ENCODE measurements at places on chromosomes 13 and 19.

DNA sequence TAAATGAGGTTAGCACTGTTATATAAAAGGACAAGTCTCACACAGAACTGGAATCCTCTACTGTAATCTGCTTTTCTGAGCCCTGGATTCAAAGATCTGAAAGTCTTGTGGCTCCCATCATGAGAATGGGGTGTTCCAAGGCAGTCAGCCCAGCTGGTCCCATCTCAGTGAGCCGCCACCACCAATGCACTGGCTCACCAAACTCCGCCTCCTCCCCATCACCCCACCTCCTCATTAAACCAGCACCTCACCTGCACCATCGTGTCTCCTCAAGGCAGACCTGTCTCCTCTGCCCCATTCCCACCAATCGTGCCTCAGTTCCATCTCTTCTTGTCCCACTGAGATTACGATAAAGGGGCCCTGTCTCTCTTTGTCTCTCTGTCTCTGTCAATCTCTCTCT, 166.7 kb downstream of the USP12 start:
- no peak for DNase-seq

GRCh38 chr19:58042495-58043340, 8.9 kb downstream of the ZSCAN1 start:
- no peak for DNase-seq

DNA sequence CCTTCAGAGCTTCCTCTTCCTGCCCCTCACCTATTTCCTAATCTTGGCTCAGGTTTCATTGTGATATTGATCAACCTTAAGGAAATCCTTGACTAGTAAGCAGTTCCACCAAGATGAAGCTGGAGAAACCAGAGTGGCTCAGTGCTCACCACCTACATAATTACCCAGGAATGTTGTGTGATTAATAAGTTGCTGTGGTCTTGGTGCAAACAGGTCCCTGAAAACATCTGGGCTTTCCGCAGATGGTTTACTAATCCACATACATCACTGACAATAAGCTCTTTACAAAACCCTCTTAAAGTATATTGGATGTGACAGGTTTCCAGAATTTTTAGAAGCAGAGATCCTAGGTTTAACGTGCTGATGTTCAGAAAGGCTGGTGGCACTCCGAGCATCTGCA, 8.6 kb upstream of the SERP2 start:
- DNase-seq: peak; percentile 65

GRCh38 chr19:48900477-48901406, 630 bp downstream of the NUCB1 start:
- DNase-seq: peak; percentile 65

DNA sequence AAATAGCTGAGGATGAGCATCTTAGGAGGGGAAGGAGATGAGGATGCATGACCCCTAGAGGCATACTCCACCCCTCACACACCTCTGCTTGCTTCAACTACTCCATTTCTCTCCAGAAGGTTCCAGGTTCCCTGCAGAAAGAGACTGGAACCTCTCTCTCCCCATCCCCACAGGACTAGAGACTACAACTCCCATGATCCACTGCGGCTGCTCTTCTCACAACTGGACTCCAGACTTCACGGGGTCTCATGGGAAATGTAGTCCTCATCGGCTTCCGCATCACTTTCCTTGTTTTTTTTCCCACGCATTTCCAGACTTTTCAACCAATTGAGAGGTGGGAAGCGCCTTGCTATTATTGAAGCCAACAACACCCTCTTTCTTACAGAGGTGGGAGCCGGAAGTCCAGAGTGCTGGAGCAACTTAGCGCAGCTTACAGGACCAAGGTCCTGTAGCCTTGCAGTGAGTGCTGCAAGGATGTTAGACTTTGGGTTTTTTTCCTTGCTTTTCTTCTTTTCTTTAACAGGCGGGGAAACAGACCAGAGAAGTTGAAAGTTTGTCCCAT, 13.9 kb upstream of the CACNG6 start:
- peak; percentile 93 for DNase-seq

GRCh38 chr13:80235166-80235966, 105.6 kb downstream of the SPRY2 start:
- DNase-seq: peak; percentile 13

GRCh38 chr13:80131204-80131603, 209.7 kb downstream of the SPRY2 start:
- peak; percentile 80 for DNase-seq

DNA sequence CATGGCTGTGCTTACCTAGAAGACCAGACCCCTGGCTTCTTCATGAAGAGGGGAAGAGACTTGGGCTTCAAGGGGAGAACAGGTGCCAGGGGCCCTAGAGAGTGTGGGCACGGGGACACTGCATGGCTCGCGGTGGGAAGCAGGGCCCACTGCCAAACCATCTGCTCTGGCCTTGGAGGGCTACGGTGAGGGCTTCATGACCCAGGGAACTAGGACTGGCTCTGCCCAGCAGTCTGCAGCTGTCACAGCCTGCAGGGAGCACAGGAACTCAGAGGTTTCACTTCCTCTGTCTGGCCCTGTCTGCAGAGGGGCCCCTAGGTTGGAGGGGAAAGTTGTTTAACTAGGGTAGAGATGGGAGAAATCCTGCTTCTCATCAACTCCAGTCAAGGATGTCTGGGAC, 4.3 kb downstream of the ERCC1 start:
- DNase-seq: no peak

DNA sequence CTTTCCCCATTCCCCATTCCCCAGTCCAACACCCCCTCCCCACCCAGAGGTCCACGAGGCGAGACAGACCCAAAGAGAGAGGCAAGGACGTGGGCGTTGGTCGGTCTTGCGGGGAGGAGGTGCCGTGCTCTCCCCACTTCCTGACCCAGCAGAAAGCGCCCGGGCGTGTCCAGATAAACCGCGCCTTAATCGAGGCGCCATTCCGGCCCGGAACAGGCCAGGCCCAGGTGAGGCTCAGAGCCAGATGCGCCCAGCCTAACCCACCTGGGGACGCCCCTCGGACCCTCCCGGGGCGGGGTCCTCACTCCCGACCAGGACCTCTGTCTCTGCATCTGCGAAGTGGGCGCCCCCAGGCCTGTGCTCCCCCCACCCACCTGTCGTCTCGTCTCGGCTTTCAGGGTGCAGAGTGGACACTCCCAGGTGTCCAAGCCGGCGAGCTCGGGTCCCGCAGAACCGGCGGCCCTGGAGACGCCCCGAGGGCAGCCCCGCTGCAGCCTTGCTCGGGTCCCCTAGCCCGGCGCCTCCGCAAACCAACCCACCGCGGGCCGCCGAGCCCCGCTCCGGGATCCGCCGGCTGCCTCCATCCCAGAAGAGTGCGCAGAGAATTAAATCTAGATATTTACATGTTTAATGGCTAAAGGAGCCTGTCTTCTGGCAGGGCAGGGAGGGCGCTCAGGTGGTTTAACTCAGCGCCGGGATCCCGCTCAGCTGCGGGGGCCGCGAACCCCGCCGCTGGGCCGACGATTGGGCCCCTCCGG, 5.0 kb upstream of the ONECUT3 start:
- no peak for DNase-seq

- DNase-seq: peak; percentile 30
Measured at GRCh38 chr19:58518256-58519086, 1.1 kb downstream of the ZBTB45 start.

GRCh38 chr13:60944016-60944415, 471.6 kb downstream of the PCDH20 start:
- DNase-seq: no peak

GRCh38 chr13:50326811-50327210, 311.6 kb downstream of the KCNRG start:
- peak; percentile 21 for DNase-seq

- peak; percentile 6 for DNase-seq
Measured at GRCh38 chr13:60267498-60268202, 103.9 kb upstream of the DIAPH3 start.

DNA sequence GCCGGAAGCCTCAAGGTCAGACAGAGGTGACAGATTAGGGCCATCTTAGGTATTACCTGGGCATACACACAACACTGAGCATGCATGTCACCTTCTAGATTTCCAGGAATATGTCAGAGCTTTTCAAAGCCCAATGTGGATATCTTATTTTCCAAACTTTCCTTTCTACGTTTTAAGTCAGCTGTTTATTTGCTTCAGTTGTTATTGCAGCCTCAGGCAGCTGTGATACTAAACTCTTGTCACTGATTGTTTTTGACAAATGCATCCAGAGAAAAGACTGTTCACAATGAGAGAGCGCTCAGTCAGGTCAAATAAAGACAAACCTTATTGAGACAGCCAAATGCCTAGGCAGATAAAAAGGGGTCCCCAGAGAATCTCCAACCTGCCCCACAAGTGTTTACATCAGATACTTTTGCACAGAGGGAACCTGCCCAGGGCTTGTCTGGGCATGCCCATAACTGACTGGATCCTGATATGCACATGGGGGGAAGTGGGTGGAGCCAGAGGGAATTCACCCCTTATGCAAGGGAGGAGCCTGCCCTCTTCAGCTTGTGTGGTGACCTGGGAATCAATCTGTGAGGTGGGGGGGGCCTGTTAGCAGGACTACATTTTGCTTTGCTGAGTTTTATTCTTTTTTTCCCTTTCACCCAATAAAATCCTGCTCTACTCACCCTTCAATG, 28.5 kb downstream of the MED4 start:
- DNase-seq: peak; percentile 10

- no peak for DNase-seq
Measured at GRCh38 chr13:85095418-85096272, 703.6 kb downstream of the SLITRK6 start.

DNA sequence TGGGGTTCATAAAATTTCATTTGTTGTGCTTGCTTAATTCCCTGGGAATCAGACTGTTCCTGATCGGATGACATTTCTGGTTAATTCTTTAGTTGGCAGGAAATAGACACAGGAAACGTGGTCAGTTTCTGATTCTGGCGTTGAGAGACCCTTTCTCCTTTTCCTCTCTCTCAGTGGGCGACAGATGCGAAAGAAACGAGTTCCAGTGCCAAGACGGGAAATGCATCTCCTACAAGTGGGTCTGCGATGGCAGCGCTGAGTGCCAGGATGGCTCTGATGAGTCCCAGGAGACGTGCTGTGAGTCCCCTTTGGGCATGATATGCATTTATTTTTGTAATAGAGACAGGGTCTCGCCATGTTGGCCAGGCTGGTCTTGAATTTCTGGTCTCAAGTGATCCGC, 10.8 kb downstream of the LDLR start:
- DNase-seq: no peak

GRCh38 chr13:50914848-50915247, 5.3 kb downstream of the RNASEH2B start:
- DNase-seq: peak; percentile 70

- no peak for DNase-seq
Measured at GRCh38 chr19:41083516-41083915, 4.7 kb upstream of the CYP2A13 start.

GRCh38 chr13:46129124-46129523, 24.3 kb upstream of the CPB2 start:
- DNase-seq: no peak

GRCh38 chr19:16113727-16114126, 2.0 kb downstream of the RAB8A start:
- DNase-seq: no peak

GRCh38 chr19:5922161-5922545, 8.1 kb downstream of the CAPS start:
- DNase-seq: no peak

DNA sequence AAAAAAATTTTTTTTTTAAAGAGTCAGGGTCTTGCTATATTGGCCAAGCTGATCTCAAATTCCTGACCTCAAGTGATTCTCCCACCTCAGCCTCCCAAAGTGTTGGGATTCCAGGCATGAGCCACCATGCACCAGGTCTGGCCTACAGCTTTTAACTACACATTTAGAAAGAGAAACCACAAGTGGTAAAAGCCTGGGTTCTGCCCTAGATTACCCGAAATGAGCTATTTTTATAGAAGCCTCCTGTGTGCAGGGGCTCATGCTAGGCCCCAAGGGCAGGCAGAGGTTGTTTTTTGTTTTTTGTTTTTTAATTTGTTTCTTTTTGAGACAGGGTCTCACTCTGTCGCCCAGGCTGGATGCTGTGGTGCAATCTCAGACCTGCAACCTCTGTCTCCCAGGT, 14.0 kb upstream of the MYADM start:
- no peak for DNase-seq

- DNase-seq: no peak
Measured at GRCh38 chr13:97110936-97111335, 111.2 kb upstream of the MBNL2 start.

GRCh38 chr19:18503971-18504885, 17.6 kb downstream of the ELL start:
- no peak for DNase-seq

GRCh38 chr19:6718741-6719539, 1.5 kb downstream of the C3 start:
- peak; percentile 58 for DNase-seq

All from GM23248 (cell line).